ENCODE measurements at places on chromosomes 7 and 10.

DNA sequence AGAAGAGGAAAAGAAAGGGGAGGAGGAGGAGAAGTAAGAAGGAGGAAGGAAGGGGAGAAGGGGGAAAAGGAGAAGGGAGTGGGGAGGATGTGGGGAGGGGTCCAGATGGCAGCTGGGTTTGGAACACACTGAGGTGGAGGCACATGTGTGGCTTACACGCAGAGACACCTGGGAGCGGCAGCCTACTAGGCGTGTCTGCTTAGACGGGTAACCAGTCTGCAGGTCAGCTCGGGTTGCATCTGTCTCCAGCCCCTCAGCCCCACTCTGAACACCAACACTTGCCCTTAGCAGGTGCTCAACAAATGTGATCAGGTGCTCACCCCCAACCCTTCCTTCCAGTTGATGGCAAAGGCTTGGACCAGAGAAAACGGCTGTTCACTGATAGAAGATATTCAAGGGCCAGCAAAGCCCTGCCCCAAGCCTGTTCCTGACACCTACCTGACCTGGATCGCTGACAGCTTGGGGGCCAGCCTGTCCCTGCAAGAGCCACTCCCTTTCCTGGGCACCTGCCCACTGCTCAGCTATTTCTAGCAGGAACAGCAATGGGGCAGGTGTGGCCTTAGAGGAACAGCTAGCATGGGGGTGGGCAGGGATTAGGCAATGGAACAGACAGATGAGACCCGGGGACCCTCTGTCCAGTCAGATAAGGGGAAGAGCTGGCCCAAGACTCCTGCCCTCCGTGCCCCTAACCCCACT is 70.5 kb downstream of the SH3PXD2A start:
- DNase-seq, result no peak

DNA sequence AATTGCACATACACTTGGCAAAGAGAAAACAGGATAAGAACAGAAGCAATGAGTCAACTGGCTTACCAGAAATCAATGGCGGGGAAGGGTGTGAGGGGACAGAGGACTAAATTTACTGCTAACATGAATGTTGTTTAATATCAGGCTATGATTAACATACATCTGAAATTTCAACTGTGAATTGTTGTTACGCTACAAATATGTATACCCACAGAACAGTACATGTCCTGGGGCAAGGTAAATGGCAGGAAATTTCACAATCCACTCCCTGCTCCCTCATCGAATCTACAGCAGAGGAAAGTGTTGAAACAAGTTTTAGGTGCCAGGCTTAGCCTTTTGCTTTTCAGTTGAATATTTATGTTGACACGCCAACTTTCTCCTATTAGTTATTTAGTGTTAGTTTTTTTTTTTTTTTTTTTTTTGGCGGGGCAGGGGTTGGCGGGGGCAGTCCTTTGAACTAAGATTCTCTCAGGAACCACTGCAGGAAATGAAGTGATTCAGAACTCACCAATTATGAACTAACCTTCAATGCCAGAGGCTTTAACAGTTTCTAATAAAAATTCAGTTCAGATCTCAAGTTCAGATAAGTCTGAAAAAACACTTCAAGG is 99.0 kb downstream of the UBE2H start:
- DNase-seq, result no peak

- no peak for DNase-seq
Measured at GRCh38 chr10:75726522-75727483, 295.4 kb downstream of the LRMDA start.

- no peak for DNase-seq
Measured at GRCh38 chr10:124025660-124026588, 67.5 kb downstream of the CHST15 start.

DNA sequence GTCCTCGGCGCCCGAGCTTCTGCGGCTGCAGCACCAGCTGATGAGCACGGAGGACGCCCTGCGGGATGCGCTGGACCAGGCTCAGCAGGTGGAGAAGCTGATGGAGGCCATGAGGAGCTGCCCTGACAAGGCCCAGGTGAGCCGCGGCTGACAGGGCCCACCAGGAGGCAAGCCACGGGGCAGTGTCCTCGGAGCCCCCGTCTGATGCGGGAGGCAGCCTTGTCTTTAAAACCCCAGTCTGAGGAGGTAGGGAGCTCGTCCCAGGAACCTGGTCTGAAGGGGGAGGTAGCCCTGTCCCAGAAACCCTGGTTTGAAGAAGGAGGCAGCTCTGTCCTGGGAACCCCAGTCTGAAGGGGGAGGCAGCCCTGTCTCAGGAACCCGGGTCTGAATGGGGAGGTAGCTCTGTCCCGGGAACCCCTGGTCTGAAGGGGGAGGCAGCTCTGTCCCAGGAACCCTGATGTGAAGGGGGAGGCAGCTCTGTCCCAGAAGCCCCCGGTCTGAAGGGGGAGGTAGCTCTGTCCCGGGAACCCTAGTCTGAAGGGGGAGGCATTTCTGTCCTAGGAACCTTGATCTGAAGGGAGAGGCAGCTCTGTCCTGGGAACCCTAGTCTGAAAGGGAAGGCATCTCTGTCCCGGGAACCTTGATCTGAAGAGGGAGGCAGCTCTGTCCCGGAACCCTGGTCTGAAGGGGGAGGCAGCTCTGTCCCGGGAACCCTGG is 53.1 kb upstream of the GTF2IRD1 start:
- no peak for DNase-seq

- DNase-seq, result no peak
Measured at GRCh38 chr10:120075349-120075748, 182.8 kb downstream of the SEC23IP start.

DNA sequence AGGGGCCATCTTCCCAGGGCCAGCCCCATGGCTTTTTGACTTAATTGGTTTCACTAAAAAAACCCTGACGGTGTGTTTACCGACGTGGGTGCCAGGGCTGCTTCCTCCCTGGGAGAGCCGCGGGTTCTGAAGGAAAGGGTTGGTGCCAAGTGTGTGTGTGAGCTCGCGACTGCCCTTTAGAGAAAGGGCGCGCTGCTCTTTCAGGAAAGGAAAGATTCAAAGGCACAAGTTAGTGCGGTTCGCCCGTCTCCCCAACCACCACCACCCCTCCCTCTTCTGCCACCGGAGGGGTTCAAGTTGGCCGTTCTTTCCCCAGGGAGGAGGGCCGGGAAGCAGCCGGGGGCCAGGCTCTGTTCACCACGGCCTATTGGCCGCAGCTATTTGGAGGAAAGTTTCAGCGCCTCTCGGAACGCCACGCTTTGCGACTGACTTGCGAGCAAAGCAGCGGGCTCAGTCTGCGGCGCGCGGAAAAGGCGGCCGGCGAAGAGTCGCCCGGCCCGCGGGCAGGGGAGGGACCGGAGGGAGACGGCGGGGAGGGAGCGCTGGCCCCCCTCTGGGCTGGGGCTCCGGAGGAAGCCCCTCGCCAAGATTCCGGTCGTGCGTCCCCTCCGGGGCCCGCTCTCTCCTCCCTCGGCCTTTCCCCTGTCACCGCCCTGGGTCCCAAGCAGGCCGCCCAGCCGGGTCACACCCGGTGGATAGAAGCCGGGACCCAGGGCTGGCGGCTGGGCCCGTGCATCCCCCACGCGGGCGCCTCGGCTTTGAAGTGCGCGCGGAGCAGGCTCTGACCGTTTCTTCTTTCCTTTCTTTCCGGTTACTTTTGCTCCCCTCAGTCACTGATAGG is 165.9 kb upstream of the PPP1R3A start:
- no peak for DNase-seq

DNA sequence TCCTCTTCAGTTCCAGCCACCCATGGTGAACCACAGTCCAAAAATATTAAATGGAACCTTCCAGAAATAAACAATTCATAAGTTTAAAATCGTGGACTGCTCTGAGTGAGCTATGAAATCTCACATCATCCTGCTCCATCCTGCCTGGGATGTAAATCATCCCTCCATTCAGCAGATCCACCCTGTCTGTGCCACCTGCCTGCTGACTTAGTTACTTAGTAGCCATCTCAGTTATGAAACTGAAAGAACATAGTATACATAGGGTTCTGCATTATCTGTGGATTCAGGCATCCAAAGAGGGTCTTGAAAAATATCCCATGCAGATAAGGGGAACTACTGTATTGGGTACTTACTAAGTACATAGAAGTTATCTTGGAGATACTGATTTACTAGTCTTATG is 89.0 kb downstream of the ST8SIA6 start:
- no peak for DNase-seq

All from stimulated activated CD4-positive, alpha-beta T cell treated with anti-CD3 and anti-CD28 coated beads, TNF-alpha, amount 100 ng/mL, for 1 hour (primary cell).